Activated CD4-positive, CD25-positive, alpha-beta regulatory T cell treated with anti-CD3 and anti-CD28 coated beads, Interleukin-2, amount 50 U/mL, for 24 hours (primary cell): ENCODE measurements at places on chromosomes 5 and 9.

- no peak for ATAC-seq
These were observed 135.0 kb upstream of the IRX4 start for GRCh38 chr5:2017540-2018389.

GRCh38 chr9:89753472-89754055 lies 148.8 kb downstream of the GADD45G start:
- ATAC-seq: no peak

DNA sequence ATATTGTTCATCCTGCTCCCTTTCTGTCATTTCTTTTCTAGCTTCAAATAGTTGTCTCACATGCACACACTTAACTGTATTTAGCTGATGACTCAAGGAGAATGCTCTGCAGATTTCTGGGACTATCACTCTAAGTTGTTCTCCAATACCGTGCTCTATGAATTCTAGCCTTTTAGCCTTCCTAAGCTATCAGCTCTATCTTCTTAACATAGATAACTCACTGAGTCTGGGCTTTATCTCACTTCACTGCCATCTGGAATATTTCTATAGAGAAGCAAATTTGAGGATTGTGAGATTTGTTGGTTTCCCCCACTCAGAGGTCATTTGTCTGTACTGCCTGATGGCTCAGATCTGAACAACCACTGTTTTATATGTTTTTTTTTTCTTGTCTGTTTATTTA lies 369.7 kb downstream of the TUSC1 start:
- ATAC-seq: no peak

GRCh38 chr5:144085381-144085780 lies 85.1 kb downstream of the YIPF5 start:
- no peak for ATAC-seq

DNA sequence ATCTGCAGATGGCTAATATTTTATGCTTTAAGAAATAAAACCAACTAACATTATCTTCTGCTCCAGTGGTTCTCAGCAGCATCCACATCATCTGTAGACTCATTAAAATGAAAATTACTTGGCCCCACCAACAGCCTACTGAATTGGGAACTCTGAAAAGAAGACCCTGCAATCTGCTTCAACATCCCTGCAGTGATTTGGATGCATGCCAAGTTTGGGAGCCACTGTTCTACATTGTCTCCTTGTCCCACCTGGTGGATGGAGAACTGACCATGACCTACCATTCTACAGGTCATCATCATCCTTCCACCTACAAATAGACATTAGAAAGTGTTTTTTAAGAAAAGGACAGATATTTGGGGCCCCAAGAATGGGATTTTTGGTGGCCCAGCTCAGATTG lies 71.1 kb downstream of the ACER2 start:
- ATAC-seq: no peak

- ATAC-seq: no peak
These were observed 23.1 kb upstream of the PLPP6 start for GRCh38 chr9:4638968-4639367.

GRCh38 chr5:103472265-103472664 lies 90.3 kb downstream of the NUDT12 start:
- no peak for ATAC-seq

DNA sequence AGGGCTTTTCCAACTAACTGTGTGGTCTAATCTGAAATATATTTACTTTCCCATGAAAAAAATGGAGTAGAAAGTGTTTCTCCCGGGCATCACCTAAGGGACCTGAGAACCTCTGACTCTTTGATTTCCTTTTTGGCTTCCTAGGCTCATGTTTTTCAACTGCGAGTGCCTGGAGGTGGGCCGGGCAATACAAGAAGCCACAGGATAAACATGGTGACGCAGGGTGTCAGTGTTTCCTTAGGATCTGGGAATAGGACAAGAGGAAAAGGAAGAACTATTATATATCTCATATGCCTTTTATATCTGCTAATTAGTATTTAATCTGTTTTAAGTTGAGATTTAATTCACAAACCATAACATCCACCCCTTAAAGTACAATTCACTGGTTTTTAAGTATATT lies 11.4 kb upstream of the LECT2 start:
- no peak for ATAC-seq

GRCh38 chr5:37936091-37936490 lies 96.2 kb upstream of the GDNF start:
- ATAC-seq: no peak

DNA sequence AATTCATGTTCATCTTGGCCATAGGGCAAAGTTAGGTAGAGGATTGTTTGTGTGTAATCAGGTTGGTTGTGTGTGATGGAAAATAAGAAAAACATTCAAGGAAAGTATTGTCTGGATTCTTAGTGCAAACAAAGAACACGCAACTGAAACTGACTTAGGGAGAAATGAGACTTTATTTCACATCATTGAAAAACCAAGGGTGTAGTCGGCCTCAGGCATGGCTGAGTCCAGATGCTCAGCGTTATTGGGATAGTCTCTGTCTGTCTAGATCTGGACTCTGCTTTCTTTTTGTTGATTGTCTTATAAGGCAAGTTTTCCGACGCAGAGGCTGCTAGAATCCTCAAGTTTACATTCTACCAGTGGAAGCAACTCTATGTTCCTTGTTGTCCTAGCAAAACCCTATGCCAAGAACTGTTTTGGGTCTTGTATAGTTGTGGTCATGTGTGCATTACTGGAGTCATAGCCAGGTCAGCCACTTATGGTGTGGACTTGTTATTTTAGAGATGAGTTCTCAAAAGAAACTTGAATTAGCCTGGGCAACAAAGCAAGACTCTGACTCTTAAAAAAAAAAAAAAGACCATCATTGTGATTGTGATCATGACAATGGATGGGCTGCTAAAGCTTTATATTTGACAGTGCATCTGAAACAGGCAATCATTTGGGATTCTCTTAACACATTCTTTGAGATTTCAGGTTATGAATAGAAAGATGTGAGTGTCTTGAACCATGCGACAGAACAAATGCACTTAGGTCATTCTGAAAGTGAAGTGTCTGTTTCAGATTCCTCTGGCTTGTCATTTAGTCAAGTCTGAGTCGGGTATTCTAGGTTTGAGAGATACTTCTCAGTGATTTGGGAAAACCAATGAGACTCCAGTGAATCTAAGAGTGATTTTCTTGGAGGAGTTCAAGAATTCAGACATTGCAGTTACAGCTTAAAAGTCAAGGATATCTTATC lies 82.6 kb downstream of the DOCK2 start:
- ATAC-seq: peak; percentile 27

- no peak for ATAC-seq
These were observed 7.8 kb downstream of the ENG start for GRCh38 chr9:127846443-127847177.

DNA sequence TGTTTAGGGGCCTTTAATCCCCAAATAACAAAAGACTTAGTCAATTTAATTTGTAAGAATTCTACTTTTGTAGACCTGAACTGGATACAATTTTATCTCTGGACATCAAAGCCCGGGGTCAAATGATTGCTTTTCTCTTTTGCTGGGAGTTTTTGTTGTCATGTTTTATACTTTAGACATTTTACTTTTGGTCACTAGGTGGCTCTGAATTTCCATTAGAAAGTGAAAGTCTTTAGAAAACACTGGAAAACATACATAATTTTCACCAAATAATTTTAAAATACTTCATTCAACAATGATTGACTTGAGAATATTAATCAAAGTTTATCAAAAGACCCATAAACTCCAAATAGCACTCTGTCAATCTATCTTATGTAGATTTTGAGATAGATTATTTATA lies 2.8 kb upstream of the PCA3 start:
- no peak for ATAC-seq

DNA sequence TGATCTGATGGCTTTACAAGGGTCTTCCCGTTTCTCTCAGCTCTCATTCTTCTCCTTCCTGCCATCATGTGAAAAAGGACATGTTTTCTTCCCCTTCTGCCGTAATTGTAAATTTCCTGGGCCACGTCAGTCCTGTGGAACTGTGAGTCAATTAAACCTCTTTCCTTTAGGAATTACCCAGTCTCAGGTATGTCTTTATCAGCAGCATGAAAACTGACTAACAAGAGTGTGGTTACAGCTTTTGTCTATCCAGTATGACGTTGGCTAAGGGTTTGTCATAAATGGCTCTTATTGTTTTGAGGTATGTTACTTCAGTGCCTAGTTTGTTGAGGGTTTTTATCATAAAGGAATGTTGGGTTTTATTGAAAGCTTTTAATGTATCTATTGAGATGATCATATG lies 501.6 kb downstream of the CAAP1 start:
- no peak for ATAC-seq

GRCh38 chr5:168261227-168261571 lies 30.2 kb upstream of the WWC1 start:
- no peak for ATAC-seq
